ENCODE measurements at places on chromosomes 5 and 9.

GRCh38 chr9:116383936-116384335 lies 230.3 kb downstream of the PAPPA start:
- no peak for DNase-seq

DNA sequence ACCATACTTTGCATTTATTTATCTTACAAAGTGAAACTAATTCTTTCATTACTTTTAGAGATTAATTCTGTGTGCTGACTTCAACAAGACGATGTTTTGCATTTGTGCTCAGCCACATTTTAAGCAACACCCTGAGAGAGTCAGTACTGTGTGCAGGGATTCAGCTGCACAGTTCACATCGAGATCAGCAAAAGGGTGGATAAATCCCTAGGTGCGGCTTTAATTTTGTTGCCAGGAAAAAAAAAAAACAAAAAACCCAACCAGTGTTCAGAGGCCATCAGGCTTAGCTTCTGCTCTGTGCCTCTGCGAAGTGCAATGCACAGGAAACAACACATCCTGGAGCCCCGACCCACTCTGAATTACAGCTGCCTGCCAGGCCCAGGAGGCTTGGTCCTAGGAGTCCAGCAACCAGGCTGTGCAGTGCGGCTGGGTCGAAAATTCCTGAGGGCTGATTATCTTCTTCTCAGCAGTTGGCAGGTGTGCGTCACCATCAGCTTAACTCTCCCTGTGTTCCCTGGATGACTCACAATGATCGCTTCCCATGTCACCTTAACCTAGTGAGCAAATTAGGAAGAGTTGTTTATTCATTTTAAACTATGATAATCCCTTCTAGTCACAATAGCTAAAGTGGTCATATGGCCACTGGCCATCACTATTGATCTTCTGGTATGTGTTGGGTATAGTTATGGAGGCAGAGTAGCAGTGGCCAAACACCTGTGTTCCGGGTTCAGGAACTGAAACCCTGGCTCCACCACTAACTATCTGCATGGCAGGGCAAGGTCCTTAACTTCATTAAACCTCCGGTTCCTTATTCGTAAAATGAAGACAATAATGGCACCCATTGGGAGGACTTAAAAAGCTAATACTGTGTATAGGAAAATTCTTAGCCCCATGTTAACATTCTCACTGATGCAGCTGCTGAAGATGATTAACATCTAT lies 31.2 kb upstream of the NDUFB6 start:
- no peak for DNase-seq

GRCh38 chr5:53874409-53874808 lies 314.0 kb downstream of the NDUFS4 start:
- DNase-seq: peak; percentile 50

DNA sequence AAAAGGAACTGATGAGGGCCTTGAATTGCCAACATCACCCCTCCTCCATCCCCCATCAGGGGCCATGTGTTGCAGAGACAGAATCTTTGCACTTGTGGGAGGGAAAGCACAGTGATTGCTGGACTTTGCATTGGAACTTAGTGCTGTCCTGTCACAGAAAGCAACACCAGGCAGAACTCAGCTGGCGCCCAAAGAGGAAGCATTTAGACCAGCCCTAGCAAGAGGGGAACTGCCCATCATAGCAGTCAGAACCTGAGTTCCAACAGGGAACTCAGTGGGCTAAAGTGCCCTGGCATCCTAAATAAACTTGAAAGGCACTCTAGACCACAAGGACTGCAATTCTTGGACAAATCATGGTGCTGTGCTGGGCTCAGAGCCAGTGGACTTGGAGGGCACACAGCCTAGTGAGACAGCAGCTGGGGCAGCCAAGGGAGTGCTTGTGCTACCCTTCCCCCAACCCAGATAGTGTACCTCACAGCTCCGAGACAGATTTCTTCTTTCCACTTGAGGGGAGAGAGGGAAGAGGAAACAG lies 128.1 kb downstream of the ACTL7B start:
- DNase-seq: peak; percentile 8

- DNase-seq: no peak
These were observed 661.2 kb upstream of the SEMA6A start for GRCh38 chr5:117235786-117236185.

DNA sequence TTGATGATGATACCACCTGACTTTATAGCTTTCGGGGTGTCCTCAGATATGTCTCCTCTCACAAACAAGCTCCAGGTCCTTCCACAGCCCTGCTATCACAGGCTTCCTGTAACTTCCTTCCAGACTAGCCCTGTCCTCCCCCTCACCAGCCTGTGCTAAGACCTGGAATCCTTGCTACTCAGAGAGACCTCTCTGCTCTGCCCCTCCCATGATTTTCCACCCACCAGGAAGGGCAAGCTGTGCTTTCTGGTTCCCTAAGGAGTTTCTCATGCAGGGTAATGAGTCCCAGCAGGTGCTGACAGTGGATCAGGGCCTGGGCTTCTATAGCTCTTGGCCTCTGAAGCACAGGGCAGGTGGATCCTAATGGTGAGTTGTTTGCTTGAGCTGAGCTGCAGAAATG lies 86.9 kb downstream of the AOPEP start:
- no peak for DNase-seq
